ENCODE measurements at places on chromosomes 3 and 15. TPM values are rescaled to one million over a fixed set of nuclear protein-coding genes. Genes with fewer than 3 reads are reported as not detected.

GRCh38 chr3:40546816-40547215 lies 22.1 kb downstream of the ZNF621 start:
- H3K4me3 ChIP-seq = no peak overlapping the region
- no peak overlapping the region for H3K27ac ChIP-seq
- H3K36me3 ChIP-seq = no peaks in the 10 kb centered on the region
- no peaks in the 10 kb centered on the region for H3K4me1 ChIP-seq
- no peaks in the 10 kb centered on the region for H3K27me3 ChIP-seq

GRCh38 chr15:93467337-93467736 lies 378.3 kb upstream of the RGMA start:
- no peak for DNase-seq
- H3K4me3 ChIP-seq = no peak overlapping the region
- H3K27ac ChIP-seq = no peak overlapping the region

DNA sequence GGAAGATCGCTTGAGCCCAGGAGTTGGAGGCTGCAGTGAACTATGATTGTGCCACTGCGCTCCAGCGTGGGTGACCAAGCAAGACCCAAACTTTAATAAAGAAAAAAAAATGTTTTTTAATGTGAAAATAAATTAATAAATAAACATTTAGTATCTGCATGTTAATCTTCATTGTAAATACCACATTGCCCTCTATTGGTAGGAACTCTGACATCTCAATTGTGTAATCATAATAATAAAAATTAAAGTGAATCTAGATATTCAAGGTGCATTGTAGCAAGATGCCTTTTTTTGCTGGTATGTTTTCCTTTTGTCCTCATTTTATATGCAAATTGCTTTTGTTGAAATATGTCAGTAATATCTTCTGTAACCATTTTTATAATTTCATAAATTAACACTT lies 95.0 kb upstream of the LIMD1 start:
- peak; percentile 34 for DNase-seq
- no peaks in the 10 kb centered on the region for H3K36me3 ChIP-seq
- H3K27me3 ChIP-seq = no peaks in the 10 kb centered on the region
- no peak overlapping the region for H3K4me3 ChIP-seq
- H3K27ac ChIP-seq = no peak overlapping the region
- H3K4me1 ChIP-seq = peaks cover 31% of the 10 kb centered on the region

The DNAJB8 gene
- not detected for total RNA-seq

The FAM81A gene
- not detected for total RNA-seq

The STARD5 gene
- total RNA-seq = 2.1 TPM

The SCAANT1 gene
- total RNA-seq = not detected

The MBNL1 gene
- total RNA-seq = 99.6 TPM

The GP9 gene
- not detected for total RNA-seq

All from A673 (cell line).